Pons (tissue), 1 donor: ENCODE measurements at places on chromosomes 12 and 14.

DNA sequence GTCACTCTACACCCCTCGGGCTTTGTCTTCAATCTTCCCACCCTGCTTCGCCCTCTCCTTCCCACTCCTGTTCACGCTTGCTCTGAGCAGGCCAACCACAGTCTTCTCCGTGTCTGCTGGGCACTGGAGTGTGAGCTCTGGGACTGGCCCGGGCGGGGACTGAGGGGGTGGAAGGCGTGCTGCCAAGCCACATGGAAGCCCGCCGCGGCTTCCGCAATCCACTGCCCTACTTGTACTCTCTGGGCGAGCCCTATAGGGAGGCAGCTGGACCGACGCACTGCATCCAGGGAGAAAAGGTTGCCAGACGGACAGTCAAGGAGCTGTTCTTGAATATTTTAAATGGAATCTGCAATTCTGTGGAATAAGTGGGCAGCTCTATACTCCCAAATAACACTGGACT lies 24.8 kb downstream of the GOLGA3 start:
- DNase-seq = no peak

- no peak for DNase-seq
These were observed 390.6 kb upstream of the ATP2B1 start for GRCh38 chr12:90099288-90099687.

DNA sequence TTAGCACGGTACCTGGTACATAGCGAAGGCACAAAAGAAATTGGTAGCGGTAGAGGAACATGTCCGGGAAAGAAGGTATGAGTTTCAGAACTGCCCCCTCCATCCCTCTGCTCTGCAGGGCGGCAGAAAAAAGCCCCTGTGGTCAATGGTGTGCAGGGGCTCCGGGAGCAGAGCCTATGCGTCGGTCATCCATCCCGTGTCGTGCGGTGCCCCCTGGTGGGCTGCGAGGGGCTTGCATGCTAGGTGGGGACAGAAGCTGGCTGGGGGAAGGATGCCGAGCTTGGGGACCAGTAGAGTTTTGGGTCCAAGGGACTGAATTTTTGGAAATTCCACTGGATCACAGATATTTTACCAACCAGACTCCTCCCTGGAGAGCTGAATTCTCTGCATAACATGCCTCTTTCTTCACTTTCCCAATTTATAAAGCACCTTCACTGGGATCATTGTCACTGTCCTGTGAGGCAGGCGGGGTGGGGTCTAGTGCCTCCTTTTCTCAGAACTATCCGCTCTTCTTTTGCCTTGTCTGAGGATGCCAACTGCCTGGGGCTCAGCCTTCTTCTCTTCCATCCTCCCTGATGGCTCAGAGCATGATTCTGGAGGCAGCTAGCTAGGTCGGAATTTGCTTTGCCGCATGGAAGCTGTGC lies 148.7 kb downstream of the SMOC1 start:
- DNase-seq = peak; percentile 66

DNA sequence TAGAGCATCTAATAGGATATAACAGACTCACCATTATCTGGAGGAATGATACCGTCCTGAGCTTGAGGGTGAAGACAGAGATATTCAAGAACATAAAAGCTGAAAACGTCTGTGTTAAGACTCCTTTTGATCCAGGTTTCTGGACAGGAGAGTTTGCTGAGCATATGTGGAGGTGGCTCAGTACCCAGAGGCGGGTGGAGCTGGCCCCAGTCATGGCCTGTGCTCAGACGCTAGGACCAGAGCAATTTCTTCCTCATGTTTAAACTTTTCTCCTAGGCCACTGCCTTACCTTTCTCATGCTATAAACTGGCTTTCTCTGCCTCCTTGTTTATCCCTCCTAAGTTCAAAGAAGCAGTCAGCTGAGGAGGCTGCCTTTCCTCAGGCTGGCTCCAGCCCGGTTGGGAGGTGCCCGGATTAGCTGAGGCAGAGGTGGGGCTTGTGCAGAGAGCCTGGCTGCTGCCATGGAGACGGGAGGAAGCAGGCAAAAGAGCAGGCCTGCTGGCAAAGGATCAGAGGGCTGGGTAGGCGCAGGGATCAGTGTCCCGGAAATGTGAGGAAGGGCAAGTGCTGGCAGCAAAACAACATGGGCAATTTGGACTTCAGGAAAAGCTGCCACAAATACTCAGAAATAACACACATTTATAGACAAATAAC lies 13.7 kb downstream of the COA8 start:
- peak; percentile 71 for DNase-seq

GRCh38 chr12:72075401-72075800 lies 136.8 kb downstream of the TPH2 start:
- DNase-seq = no peak

DNA sequence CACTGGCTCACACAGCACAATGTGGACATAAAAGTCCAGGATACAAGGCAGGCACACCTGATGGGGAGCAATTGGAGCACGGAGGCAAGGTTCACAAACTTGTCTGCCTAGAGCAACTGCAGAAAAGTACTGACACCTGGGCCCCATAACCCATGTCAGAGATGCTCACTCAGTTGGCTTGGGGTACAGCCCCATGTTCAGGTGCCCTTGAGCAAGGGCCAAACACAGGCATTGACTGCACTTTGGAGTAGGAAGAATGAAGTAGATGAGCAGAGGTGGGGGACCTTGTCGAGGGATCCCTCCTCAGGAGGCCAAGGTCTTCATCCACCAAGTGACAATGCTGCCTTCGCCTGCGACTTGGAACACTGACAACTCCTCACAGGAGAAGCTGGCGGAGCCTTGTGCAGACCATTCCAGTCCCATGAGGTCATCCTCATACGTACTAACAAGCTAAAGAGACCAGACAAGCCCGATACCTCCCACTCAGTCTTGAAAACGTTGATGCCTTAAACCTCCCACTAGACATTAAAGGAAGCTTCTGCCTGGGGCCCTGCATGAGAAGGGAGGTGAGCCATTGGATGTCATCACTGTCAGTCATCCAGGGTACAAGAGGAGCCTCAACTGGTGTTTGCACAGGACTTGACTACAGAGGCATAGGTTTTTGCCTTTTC lies 42.5 kb upstream of the C14orf180 start:
- DNase-seq = no peak

- no peak for DNase-seq
These were observed 73.5 kb downstream of the ARMH4 start for GRCh38 chr14:58078471-58078870.

- DNase-seq = no peak
These were observed 435 bp downstream of the FOXM1 start for GRCh38 chr12:2876431-2877046.

DNA sequence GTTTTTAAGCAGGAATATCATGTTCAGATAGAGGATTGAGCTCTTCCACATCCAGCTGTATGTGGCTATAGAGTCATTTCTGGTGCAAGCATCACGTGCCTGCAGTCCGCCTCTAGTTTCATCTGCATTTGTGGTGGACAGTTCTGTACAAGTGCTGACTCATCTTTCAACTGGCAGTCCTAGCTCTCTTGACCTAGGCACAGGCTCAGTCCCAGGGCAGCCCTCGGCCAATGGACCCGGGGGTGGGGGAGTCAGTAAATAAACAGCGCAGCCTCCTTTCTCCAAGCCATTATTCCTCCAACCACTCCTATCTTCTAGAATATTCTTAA lies 41.8 kb upstream of the FRMD6 start:
- DNase-seq = no peak

DNA sequence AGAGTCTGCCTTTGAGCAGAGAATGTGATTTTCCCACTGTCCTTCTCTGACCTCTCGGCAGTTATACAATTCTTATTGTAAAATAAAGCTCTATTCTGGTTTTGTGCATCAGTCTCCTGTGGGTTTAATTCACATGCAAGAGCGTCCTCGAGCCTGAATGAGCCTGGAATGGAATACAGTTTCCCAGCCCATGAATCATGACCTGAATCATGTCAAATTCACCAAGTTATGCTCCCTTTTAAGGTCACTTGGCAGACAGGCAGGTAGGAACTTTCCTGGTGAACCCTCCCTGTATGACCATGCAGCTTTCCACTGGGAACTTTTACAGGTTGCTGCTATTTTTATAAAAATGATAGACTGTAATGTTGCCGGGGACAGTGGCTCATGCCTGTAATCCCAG lies 41.7 kb downstream of the BICD1 start:
- DNase-seq = no peak

GRCh38 chr12:124751654-124752355 lies 111.9 kb downstream of the SCARB1 start:
- DNase-seq = no peak

DNA sequence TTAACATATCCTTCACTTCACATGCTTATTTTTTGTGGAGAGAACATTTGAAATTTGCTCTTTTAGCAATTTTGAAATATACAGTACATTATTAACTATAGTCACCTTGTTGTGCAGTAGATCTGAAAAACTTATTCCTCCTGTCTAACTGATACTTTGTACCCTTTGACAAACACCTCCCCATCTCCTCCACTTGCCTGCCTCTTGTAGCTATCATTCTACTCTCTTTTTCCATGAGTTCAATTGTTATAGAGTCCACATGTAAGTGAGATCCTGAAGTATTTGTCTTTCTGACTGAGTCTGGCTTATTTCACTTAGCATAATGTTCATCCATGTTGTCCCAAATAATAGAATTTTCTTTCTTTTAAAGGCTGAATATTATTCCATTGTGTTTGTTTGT lies 9.5 kb upstream of the SERPINA6 start:
- DNase-seq = no peak

DNA sequence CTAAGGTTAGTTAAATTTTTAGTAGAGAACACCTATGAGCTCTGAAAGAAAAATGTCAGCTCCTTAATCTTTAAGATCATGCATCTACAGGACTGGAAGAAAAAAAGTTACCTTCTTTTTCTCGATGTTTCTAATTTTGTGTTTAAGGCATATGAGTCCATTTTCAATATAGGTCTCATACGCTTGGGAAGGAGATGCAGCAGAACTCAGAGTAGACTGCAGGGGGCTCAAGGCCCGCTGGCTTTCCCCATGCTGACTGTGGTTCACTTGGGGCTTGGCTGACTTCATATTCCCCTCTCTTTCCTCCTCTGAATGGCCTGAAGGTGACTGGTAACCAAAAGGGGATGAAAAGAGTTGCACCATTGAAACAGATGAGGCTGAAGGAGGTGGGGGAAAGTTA lies 1.5 kb downstream of the CAPRIN2 start:
- DNase-seq = no peak

- no peak for DNase-seq
These were observed 150.9 kb downstream of the TTLL5 start for GRCh38 chr14:75811872-75812499.

GRCh38 chr14:59310633-59311032 lies 122.2 kb downstream of the DAAM1 start:
- no peak for DNase-seq

DNA sequence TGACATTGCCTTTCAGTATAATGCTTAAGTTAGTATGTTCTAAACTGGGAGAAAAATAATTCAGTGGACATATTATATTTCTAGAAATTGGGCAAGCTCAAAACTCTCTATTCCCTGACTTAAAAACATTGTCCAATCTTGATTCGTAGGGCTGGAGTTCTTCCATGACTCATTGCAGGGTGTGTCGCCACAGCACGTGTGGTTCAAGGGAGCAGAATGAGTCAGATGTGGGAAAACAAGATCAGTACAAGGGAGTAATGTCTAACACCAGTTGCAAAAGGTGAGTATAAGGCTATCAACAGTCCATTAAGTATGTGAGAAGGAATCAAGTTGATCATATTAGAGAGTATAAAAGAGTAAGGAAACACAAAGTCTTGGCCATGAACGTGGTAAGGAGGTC lies 887.0 kb downstream of the TMTC2 start:
- DNase-seq = no peak

- DNase-seq = no peak
These were observed 9.5 kb downstream of the ESRRB start for GRCh38 chr14:76385435-76385834.

GRCh38 chr12:2796187-2796666 lies 1.5 kb downstream of the FKBP4 start:
- DNase-seq = no peak

DNA sequence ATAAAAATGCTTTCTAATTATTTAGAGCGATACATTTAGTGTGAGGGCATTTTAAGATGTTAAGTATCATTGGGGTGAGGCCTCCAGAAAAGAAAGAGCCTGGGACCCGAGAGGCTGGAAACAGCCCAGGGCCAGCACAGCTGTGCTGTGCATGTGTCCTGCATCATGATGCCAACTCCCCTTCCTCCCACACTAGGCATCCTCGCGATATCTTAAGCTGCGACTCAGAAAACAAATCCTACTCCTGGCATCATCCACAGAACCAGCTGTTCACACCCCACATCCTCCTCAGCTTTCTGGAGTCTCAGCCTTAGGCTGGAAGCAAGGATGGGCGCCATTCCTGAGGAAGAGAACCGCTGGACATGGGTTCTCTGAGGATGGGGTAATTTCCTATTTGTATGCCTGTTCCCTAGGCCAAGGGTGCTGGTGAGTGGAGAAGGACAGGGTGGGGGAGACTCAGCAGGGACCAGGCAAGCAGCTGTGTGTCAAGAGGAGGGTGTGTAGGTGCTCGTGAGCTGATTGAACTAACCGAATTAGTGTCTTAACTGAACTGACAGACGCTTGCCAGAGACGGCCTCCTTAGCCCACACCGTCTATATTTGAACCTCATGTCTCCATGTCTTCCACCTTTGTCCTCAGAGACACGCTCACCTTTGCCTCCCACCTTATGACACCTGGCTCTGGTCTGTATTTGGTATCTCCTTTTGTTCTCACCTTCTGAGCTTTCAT lies 15.6 kb upstream of the MCRS1 start:
- peak; percentile 35 for DNase-seq

- no peak for DNase-seq
These were observed 29.1 kb upstream of the ANO6 start for GRCh38 chr12:45186762-45187161.

DNA sequence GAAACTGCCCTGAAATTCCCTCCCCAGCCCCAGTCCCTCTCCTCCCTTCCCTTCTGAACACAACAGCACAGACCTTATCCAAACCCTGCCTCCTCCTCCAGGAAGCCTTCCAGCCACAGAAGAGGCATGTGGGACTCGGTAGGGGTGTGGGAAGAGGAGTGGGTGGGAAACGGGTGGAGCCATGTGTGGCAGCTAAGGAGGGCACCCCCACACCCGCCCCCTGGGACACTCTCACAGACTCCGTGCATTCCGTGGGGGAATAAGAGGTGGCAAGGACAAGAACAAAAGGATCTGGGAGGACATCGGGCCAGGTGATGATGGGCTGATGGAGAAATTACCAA lies 24.4 kb downstream of the SLC6A12 start:
- no peak for DNase-seq

DNA sequence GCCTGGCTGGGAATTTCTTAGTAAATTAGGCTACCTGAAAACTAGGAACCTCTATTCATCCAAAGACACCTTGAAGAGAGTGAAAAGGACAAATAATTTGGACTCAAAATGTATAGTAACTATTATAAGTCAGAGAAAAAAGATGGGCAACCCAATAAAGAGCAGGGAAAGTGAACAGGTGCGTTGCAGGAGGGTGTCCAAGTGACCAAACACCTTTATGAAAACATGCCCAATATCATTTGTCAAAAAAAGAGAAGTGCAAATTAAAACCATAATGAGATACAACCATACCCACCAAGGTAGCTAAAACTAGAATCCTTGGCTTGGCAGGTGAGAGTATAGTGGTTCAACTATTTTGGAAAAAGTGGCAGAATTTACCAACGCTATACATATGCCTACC lies 24.9 kb upstream of the PLD4 start:
- no peak for DNase-seq
